Erythroblast (primary cell): ENCODE measurements at places on chromosomes 13 and 19.

- DNase-seq: no peak
Observed at GRCh38 chr13:30569901-30570576, 47.7 kb upstream of the USPL1 start.

GRCh38 chr13:59269476-59269875 is 894.3 kb downstream of the DIAPH3 start:
- DNase-seq: no peak

DNA sequence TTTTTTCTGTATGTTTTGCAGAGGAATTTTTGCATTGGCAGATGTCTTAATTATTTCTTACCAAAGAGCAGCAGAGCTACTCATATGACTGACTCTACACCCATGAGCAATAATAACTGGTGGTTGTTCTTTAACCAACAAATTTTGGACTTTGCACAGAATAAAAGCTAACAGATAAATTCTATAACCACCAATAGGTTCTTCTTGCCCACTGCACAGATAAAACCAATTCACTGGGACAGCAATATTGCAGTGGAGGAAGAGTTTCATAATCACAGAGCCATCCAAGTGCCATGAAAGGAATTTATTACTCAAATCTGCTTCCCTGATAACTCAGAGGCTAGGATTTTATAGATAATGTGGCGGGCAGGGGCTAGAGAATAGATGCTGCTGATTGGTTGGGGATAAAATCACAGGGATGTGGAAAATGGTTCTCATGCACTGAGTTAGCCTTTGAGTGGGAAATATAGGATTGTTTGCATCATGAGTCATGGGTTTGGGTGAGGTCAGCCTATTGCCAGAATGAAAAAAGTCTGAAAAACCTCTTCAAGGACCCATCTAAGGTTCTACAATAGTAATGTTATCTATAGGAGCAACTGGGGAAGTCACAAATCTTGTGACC is 104.3 kb upstream of the PCDH17 start:
- DNase-seq: no peak

GRCh38 chr13:67155898-67156722 is 74.0 kb downstream of the PCDH9 start:
- no peak for DNase-seq

GRCh38 chr13:22592515-22592914 is 588.3 kb upstream of the SGCG start:
- DNase-seq: no peak
